Head of caudate nucleus (tissue), 42 donors: ENCODE measurements at places on chromosomes 2 and 18.

- DNase-seq, result no peak
Measured at GRCh38 chr2:169822036-169822435, 2.7 kb downstream of the METTL5 start.

GRCh38 chr18:34998661-34999060, 42.6 kb upstream of the MAPRE2 start:
- DNase-seq, result no peak

DNA sequence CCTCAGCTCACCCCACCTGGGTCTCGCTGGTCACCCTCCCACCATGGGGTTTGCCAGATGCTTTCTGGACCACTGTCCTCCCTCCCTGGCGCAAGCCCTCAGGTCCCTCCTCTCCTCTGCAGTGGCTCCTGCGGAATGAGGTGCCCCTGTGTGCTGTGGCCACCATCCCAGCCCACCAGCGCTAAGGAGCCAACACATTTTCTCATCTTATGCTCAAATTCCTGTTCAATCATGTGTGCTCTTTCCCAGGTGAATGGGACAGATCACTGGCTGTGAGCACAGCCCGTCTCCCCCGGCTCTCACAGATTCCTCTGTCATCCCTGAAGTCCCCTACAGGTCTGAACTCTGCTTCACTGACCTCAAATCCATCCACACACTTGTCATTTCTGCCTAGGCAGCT, 15.2 kb upstream of the CCDC74B start:
- DNase-seq, result no peak

- no peak for DNase-seq
Measured at GRCh38 chr2:197708331-197708730, 3.2 kb downstream of the MARS2 start.

DNA sequence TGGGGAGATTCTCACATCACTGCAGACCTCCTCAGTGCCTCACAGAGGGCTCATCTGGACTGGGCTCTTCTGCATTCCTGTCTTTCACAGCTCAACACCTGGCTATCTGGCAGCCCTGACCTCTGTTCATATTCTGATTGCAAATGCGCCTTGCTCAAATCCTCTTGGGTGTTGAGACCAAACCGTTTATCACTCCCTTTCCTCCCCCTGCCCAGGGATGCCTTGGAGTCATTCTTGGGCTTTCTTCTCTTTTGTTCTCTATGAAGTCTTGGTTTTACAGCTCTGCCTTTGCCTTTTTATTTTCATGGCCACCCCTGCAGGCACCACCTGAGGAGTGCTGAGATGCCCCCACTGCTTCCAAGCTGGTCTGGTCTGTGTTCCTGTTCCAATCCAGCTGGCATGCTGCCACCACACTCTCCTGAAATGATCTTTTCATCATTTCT, 26.3 kb downstream of the TUBB6 start:
- DNase-seq, result no peak

- DNase-seq, result no peak
Measured at GRCh38 chr18:45567123-45567522, 48.2 kb upstream of the SLC14A2 start.

DNA sequence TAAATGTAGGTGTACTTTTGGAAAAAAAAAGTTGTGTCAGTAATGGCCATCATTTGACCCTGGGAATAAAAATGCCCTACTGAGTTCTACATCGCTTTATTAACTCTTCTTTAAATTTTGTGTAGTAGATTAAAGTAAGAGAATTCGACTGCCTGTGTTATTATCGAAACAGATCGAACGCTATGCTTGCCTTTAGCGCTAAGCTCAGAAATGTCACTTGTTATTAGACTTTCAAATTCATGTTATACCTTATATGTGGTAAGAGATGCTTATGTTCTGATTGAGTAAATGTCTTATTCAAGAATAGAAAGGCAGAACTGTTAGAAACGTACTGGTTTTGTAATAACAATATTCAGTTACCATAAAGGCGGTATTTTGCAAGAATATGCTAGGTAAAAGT, 1.4 kb downstream of the UGP2 start:
- DNase-seq, result no peak

- no peak for DNase-seq
Measured at GRCh38 chr18:62186499-62186773, 420 bp downstream of the PIGN start.

- DNase-seq, result peak; percentile 84
Measured at GRCh38 chr2:71548646-71549425, 95.5 kb downstream of the DYSF start.

DNA sequence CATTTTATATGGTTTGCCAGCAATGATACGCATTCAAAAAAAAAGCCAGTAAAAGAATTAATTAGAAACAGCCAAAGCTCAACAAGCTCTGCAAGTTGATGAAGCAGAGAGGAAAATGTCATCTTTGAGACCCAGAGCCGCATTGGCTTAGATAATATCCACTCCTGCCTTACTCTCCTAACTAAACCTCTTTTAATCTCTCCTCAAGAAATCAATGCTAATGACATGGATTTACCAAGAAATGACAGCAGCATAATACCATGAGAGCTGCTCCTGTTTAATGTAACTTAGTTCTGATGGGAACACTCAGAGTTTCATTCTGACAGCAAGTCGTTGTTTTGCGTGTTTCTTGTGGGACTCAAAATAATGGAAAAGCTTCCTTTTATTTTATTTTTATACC, 1099.4 kb upstream of the PIK3C3 start:
- DNase-seq, result no peak

GRCh38 chr18:33128581-33128980, 311.9 kb downstream of the CCDC178 start:
- no peak for DNase-seq

DNA sequence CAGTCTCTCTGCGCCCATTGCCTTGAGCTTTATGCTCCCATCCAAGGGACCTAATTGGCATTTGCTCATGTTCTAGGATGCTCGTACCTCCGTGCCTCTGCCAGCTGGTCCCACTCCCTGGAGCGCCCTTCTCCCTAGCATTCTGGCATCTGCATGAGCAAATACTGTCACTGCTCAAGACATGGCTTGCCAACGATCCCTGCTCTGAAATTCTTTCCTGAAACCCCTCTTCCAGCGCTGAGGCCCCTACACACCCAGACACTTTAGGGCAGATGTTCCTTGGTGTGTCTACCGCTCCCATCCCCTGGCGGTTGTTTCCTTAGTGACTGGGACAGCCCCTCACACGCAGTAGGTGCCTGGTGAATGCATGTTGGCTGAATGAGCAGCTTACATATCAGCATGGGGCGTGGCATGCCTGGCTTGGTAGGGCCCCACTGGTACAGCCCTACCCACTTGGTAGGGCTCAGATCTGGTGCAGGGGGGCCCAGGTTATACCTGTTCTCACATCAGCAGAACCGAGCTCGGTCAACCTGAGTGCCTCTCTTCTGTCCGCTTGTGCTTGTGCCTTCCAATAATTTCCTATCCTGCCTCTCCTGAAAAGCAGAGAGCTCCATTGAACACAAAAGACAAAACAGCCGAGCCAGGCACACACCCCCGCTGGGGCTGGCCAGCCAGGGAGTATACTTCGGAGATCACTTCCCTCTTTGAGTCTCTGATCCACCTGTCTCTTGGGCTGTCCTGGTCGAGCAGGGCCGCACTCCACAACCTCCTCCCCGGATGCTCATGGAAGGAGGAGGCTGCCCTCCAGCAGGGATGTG, 59.2 kb downstream of the INHBB start:
- DNase-seq, result no peak

GRCh38 chr2:88845772-88846661, 154.5 kb downstream of the RPIA start:
- no peak for DNase-seq

DNA sequence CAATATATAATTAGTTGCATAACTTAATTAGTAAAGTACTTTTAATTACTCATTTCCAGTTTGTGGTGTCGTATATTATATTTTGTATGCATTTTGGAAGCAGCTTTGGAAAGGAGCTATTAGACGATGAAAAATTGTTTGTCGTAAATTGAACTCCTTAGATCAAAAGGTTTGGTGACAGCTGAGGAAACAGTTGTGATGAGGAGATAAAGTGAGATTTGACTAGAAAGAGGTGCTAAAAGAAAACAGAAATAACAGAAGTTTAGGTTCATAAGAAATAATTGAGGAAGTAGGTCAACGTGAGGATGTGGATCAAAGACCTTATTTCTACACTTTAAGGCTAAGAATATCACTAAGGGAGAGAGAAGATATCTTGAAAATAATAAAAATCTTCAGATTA, 141.9 kb upstream of the NETO1 start:
- no peak for DNase-seq

GRCh38 chr18:74284191-74284979, 7.4 kb downstream of the CYB5A start:
- DNase-seq, result no peak
